Dermis blood vessel endothelial cell (primary cell): ENCODE measurements at places on chromosomes 5 and 9. TPM values are rescaled to one million over a fixed set of nuclear protein-coding genes. Genes with fewer than 3 reads are reported as not detected.

DNA sequence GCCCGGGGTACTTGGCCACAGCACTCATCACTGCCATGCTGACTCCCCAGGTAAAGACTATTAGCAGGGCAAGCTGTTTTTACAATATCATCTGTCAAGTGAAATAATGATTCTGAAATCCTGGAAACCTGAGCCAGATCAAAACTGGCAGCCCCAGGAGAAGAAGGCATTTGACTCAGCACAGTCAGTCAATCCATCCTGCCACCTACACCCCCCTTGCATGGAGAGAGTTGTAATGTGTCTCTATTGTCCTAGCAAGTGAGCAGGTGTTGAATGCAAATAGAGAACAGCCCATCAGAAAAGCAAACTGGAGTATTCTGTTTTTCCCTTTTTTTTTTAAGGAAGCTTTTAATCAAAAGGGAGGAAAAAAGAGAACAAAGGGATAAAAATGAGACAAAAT lies 291.2 kb downstream of the BRINP1 start:
- no peak for DNase-seq

- DNase-seq: peak; percentile 53
Observed at GRCh38 chr5:400282-401145, 42.5 kb upstream of the EXOC3 start.

DNA sequence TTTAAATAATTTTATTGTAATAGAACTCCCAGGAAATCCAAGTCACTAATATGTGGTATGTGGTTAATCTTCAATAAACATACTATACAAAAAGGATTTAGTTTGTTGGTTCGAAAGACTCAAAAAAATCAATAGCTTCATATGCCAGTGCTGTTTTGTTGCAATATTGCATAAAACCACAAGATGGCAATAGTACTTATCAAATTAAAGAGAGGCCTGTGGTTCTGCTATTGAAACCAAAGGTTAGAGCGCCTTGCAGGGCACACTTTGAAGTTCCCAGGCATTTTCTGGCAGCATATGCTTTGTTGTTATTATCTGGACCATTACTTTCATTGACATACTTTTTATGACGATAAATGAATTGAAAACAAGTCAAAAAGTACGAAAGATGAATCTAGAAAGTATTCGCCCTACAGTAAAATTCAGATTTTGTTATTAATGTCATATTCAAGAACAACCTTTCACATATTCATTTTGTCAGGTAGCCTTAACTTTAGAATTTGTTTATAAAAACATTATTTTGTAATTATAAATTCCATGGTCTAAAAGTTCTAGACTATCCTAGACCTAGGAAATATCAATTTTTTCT lies 316.3 kb downstream of the MCTP1 start:
- DNase-seq: peak; percentile 86

DBH gene
- total RNA-seq: not detected in 2 replicates

DNA sequence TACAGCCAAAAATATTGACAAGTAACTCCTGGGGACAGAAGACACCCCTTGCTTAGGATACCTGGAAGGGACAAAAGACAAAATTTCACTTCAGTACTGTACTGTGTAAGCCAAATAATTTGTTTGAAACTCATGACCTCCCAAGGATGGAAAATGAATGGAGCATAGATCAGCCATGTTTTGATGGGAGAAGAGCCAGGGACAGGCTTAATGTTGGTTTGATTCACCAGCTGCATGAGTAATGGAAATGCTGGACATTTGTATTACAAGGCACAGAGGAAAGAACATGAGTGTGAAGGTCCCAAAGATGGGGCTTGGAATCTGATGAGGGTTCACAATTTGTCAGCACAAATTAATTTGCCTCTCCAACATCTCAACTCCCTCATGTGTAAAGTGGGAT lies 122.8 kb downstream of the ENC1 start:
- DNase-seq: peak; percentile 56

DNA sequence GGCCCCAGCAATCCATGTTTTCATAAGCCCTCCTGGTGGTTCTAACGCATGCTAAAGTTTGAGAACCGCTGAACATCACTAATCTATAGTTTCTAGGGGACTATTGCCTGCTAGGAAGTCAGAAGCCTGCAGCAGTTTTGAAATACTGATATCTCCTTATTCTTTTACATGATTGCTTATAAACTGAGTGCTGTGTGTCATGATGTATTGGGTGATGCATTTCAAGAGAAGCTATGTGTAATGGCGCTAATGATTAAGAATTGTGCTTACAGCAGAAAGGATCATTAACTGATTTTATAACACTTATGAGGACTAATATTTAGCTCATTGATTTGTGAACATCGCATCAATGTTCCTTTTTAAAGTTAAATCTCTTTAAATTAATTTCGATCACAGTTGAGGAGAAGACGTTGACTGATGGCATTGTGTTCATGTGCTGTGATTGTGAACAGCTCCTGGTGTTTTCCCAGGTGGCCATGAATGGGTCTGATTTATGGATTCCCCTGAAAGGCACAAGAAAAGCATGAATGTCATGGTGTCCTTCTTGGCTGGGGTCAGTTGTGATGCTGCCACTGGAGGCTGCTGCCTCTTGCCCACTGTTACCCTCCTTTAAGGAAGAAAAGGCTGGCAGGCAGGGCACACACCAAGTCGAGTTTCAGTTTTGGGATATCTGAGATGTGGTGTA lies 12.0 kb upstream of the DAP start:
- DNase-seq: no peak

RCL1 gene
- total RNA-seq: 10.4 and 12.1 TPM in 2 replicates

DNA sequence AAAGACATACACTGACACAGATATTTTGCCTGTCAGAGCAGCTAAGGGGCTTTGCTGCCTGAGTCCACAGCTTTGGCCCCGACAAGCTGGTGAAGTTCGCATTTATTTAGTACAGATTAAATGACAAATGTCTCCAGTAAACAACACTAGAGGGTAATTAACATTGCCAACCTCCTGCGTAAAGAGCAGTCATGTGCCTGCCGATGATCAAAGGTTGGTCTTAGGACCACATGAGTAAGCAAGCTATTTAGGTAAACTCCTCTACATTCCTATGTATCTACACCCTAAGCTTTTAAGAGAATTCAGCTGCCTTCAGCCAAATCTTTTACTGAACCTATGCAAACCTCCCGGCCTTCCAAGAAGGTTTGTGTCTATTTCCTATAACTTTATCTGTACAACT lies 73.0 kb upstream of the PJA2 start:
- DNase-seq: no peak

- peak; percentile 78 for DNase-seq
Observed at GRCh38 chr9:36101916-36102741, 34.4 kb upstream of the GLIPR2 start.

GRCh38 chr5:165161204-165161603 lies 1655.8 kb downstream of the MAT2B start:
- DNase-seq: no peak

SREK1 gene
- 55.8 and 83.4 TPM in 2 replicates for total RNA-seq

GRCh38 chr9:96494215-96494800 lies 44.3 kb downstream of the HABP4 start:
- DNase-seq: no peak

HTR4 gene
- 0.14 TPM in 1 of 2 replicates, not detected in the other for total RNA-seq

DNA sequence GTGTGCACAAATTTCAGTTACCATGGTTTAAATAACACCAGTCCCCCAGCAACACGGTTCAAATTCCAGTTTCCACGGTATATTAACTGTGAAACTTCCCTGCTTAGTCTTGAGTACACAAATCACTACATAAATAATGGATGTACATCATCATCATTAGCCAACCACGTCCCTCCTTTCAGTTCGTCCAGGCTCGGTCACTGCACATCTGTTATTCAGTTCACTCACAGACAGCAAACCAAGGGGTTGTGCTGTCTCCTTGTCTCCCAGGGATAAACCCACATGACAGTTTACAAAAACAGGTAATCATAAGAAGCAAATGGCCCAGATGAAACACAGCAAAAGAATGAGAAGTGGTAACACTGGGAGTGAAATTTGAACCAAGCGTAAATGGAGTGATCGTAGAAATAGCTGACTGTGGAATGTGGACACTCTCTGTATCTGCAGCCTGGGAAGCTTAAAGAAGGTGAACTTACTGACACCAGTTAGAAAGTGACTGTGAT lies 61.0 kb upstream of the RAD23B start:
- DNase-seq: no peak

GRCh38 chr9:120711354-120711753 lies 2.9 kb downstream of the MEGF9 start:
- DNase-seq: no peak

DNA sequence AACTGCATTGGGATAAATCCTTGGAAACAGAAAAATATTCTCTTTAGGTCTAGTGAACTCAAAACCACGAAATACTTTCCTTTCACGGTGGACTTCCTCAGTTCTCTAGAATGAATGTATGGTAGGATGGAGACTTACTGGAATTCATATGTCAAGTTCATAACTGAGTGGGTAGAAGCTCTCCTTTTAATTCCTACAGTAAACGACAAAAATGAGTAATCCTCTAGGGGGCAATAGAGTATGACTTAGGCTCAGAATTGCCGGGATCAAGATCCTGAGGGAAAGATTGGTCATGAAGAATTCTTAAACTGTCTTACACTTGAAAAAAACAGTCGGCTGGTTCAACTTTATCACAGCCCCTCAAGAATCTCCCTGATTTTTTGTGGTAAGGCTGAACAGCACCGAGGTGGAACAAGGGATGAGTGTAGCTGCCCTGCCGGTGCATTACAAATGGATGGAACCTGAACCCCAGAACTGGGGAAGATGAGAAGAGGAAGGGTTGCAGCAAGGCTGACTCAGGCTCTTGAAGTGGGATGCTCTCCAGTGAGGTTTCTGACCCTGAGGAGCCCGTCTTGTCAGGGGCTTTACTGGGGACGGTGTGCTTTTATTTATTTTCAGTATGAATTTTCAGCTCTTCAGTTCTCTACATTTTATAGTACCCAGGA lies 14.0 kb upstream of the LOX start:
- DNase-seq: peak; percentile 56

PPP3R2 gene
- total RNA-seq: not detected in 2 replicates

DNA sequence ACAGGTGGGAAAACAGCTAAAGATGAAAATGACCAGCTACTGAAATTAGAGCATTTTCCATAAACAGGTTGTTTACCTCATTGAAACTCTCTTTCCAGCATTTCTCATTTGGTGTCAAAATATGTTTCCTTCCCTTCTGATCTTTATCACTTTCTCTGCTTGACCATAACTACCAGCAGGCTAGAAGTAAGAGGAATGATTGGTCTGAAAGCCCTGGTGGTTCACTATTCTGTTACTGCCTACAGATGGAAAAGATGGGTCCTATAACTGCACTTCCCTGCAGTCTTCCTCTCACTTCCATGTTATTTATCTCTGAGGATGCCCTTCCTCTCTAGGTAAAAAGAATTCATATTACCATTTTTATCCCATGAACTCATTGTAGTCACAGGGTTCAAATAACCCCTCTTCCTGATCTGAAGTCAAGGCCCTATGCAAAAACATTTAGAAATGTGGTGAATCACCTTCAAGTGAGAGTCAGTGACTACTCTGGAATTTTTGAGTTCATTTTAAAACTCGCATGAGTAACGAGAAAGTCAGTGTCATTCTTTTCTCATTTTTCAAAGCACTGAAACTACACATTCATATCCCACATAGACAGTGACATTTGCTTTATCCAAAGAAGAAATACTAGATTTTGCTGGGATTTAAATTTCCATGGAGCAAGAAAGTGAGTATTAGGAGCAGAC lies 51.7 kb downstream of the ZNF474 start:
- DNase-seq: peak; percentile 68

DNA sequence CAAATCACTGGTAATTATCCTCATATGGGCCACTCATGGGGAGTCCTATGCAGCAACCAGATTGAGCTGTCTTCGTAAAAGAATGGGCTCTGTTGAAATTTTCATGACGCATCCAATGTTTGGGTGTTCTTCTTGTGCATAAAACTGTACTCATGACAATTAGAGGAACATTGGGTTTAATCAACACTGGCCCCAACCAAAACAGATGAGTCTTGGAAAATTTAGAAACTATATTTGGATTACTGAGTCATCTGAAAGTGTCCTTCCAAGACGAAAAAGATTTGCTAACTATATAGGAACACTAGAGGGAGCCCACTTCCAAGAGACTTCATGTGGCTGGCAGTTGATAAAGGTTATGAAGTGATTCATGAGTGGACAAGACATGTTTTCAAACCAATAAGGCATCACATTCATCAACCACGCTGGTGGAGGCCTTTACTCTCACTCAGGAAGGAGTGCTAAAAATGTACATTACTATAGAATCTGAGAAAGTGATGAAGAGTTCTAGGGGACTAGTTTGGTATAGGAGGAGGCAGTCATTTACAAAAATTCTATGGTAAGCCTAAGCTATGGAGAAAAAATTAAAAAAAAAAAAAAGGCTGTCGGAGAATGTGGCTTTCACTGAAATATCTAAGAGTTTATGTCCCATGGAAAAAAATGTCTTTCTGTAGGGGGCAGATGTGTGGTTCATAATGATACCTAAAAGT lies 313.5 kb downstream of the PRDM9 start:
- no peak for DNase-seq
